ENCODE measurements at places on chromosomes 16 and 17. TPM values are rescaled to one million over a fixed set of nuclear protein-coding genes. Genes with fewer than 3 reads are reported as not detected.

Gene EXOSC6
- total RNA-seq, result 87.0 TPM

Gene DPEP2
- not detected for total RNA-seq

Gene ULK2
- 33.8 TPM for total RNA-seq

Gene ADAMTS18
- total RNA-seq, result not detected

Gene LDAF1
- 124 TPM for total RNA-seq

Gene CDH11
- total RNA-seq, result 7.9 TPM

Gene PARD6A
- 0.57 TPM for total RNA-seq

Gene IL17C
- total RNA-seq, result not detected

Gene CMTM2
- total RNA-seq, result not detected

Gene CHST5
- total RNA-seq, result not detected

Gene TNRC6C
- total RNA-seq, result 0.68 TPM

Gene TMIGD1
- total RNA-seq, result not detected

Gene BRIP1
- 3.1 TPM for total RNA-seq

Gene CCL5
- 0.34 TPM for total RNA-seq

Gene HSF5
- total RNA-seq, result not detected

Gene CYGB
- 10.0 TPM for total RNA-seq

Gene TBC1D3E
- not detected for total RNA-seq

Gene ALOX15B
- total RNA-seq, result 20.8 TPM

Gene ABCC12
- not detected for total RNA-seq

Gene PTRH2
- 51.9 TPM for total RNA-seq

Gene MYH1
- not detected for total RNA-seq

Gene FKBP10
- 113 TPM for total RNA-seq

Gene ATF7IP2
- 7.9 TPM for total RNA-seq

Gene PITPNC1
- 25.6 TPM for total RNA-seq

Gene GJD3
- 0.07 TPM for total RNA-seq

Gene HAP1
- 5.1 TPM for total RNA-seq

Gene NOD2
- total RNA-seq, result 17.4 TPM

Gene KRT14
- 1,560 TPM for total RNA-seq

Gene PRR29
- total RNA-seq, result not detected

Gene SPATA22
- total RNA-seq, result not detected

Gene CACNG3
- total RNA-seq, result not detected

Gene HS3ST4
- total RNA-seq, result not detected

Gene GPR139
- total RNA-seq, result not detected

Gene SLC16A13
- total RNA-seq, result 3.0 TPM

Gene ANKRD40CL
- not detected for total RNA-seq

Gene CORO7
- 6.8 TPM for total RNA-seq

Gene VAT1L
- not detected for total RNA-seq
